ENCODE measurements at places on chromosomes 4 and X.
A peak's percentile ranks its signal among the peaks of the same experiment; 100 is the strongest.

- no peak for DNase-seq
These were observed 423.0 kb upstream of the CNKSR2 start for GRCh38 chrX:20951016-20951810.

DNA sequence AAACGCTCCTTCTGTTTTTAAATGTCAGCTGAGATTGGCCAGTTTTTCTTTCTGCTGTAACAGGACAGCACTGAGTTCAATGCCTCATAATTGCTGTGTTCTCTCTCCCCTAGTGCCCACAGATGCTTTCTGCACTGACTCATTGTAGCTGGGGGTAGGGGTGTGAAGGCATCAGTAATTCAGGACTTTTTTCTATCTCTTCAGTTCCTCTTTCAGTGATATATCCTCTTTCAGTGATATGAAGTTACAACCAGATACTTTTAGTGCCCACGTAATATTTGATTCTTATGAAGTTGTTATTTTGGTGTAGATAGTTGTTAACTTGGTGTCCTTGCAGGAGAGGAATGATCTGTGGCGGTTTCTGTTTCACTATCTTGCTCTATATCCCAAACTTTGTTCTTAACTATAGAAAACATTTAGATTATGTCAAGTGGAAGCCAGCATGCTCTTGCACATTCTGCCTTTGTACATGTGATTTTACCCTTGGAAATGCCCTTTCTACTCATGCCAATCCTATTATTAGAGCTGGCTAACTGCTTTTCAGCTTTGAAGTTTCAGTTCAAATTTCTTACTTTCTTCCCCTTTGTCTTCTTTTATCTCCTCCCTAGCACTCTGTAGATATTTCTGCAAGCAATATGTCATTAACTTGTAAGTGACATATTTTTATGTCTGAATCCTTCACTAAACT lies 1258.4 kb downstream of the FAM133A start:
- no peak for DNase-seq

DNA sequence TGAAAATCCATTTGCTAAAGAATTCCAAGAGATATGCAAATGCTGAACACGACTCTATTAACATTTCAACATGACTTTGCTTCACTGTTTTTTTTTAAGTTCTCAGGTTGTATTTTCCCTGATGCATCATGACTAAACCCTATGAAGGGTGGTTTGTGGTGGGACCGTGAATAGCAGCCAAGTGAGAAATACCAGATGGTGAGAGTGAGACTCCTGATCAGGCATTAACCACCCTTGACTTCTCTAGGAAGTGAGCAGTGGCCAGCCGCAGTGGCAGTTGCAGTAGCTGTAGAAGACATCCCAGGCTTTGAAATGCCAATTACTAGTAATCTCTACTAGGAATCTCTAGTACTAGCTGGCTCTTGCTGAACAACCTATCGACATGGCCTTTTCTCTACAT lies 383.4 kb downstream of the FAM133A start:
- DNase-seq, result no peak

GRCh38 chrX:134469486-134469885 lies 9.5 kb downstream of the HPRT1 start:
- no peak for DNase-seq

GRCh38 chr4:134807231-134807745 lies 605.7 kb upstream of the PABPC4L start:
- DNase-seq, result no peak

GRCh38 chrX:144896323-144896722 lies 351.0 kb upstream of the SPANXN1 start:
- DNase-seq, result no peak

GRCh38 chr4:114057746-114058145 lies 78.3 kb upstream of the ARSJ start:
- DNase-seq, result peak; percentile 82

DNA sequence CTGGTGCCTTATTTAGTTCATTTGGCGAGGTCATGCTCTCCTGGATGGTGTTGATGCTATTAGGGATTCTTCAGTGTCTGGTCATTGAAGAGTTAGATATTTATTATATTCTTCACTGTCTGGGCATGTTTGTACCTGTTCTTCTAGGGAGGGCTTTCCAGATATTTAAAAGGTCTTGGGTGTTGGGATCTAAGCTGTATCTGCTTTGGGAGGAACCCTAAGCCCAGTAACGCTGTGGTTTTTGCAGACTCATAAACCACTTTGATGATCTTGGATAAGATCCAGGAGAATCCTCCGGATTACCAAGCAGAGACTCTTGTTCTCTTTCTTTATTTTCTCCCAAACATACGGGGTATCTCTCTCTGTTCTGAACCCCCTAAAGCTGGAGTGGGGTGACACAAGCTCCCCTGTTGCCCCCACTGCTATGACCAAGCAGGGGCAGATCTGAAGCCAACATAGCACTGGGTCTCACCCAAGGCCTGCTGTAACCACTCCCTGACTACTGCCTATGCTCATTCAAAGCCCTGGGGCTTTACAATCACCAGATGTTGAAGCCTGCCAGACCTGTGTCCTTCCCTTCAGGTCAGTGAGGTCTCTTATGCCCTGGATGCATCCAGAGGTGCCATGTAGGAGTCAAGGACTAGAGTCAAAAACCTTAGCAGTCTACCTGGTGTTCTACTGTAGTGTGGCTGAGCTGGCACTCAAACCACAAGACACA lies 187.6 kb downstream of the GUCY2F start:
- no peak for DNase-seq

- DNase-seq, result no peak
These were observed 90.7 kb downstream of the RTL9 start for GRCh38 chrX:110449312-110449711.

DNA sequence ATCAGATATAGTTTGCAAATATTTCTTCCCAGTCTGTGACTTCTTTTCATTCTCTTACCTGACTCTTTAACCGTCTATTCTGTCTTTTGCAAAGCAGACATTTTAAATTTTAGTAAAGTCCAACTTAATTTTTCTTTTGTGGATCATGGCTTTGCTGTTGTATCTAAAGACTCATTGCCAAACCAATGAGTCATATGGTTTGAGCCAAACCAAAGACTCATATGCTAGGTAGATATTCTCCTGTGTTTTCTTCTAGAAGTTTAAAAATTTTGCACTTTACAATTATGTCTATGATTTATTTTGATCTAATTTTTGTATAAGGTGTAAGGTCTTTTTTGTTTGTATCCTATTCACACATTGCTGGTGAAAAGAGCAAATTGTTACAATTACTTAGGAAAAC lies 446.8 kb downstream of the ANKRD50 start:
- no peak for DNase-seq

GRCh38 chr4:158346576-158346975 lies 136.3 kb downstream of the TMEM144 start:
- DNase-seq, result no peak

- no peak for DNase-seq
These were observed 114.0 kb downstream of the STOX2 start for GRCh38 chr4:184019076-184019475.

DNA sequence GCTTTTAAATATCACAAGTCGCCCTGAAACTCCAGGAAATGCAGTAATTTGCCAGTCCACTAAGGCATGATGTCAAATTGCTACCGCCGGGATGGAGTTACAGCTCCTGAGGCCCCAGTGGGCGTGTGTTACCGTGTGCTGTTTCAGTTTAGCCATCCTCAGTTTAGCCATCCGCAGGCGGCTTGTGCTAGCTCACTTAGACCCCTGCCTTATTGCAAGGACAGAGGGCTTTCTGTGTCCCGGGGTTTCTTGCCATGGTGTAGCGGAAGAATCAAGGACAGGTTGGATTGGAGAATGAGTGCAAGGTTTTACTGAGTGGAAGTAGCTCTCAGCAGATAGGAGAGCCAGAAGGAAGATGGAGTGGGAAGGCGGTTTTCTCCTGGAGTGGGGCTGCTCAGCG lies 33.8 kb upstream of the LRBA start:
- DNase-seq, result no peak

- no peak for DNase-seq
These were observed 549.5 kb upstream of the SMIM31 start for GRCh38 chr4:164204434-164204833.

- no peak for DNase-seq
These were observed 32.9 kb downstream of the HERC6 start for GRCh38 chr4:88411491-88412096.

GRCh38 chrX:9952300-9952699 lies 14.9 kb upstream of the CLDN34 start:
- DNase-seq, result peak; percentile 68

GRCh38 chrX:30283456-30284200 lies 25.6 kb downstream of the NR0B1 start:
- no peak for DNase-seq

- peak; percentile 26 for DNase-seq
These were observed 1.6 kb upstream of the LRAT start for GRCh38 chr4:154741922-154742850.

DNA sequence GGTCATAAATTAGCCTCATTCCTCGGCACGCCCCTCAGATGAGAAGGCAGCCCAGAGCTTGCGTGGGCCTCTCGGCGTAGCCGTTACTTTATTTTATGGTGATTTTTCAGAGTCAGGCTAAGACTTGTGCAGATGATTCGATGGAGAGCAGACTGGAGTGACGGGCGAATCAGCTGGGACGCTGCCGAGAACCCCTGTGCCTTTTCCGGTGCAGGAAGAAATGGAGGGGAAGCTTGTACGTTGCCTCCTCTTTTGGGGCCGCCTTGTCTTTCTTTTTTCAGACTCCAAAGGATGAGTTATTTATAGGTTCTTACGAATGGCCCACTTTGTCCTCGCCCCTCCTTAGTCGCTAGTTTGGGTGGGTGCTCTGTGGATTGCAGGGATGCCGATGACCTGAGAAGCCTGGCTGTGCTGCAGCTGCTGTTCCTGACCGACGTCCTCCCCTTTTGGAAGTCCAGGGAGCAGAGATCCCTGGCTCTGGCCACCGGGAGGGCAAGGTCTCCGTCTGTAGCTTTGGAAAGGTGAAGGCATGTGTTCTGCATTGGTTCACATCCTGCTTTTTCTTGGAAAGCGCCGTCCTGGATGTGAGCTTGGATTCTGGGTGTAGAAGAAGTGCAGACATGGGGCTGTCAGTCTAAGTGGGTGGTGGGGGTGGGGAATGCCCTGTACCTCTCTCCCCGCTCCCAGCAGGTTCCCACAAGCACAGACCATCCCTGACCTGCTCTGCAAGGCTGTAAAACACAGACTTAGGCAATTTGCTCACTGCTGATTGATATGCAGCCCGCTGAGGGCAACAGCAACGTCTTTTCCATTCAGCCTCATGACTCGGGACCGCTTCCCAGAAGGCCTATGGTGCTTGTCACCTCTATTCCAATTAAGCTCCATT lies 9.3 kb downstream of the SORCS2 start:
- no peak for DNase-seq

- DNase-seq, result no peak
These were observed 15.4 kb downstream of the ANXA3 start for GRCh38 chr4:78566834-78567499.

- DNase-seq, result no peak
These were observed 60.9 kb downstream of the SPATA18 start for GRCh38 chr4:52111995-52112394.

DNA sequence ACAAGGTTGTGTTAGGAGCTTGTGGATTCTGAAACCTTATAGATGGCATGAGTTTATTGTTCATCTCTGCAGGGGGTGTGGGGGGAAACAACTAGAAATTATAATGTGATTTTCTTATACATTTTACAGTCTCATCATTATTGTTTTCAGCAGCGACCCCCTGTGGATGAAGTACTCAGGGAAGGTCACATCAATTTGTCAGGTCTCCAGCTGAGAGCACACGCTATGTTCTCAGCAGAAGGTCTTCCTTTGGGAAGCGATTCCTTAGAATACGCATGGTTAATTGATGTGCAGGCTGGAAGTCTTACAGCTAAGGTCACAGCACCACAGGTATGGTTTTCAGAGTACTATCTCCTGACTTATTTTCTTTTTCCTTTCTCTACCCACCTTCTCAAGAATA lies 72.2 kb downstream of the BLTP1 start:
- DNase-seq, result no peak

DNA sequence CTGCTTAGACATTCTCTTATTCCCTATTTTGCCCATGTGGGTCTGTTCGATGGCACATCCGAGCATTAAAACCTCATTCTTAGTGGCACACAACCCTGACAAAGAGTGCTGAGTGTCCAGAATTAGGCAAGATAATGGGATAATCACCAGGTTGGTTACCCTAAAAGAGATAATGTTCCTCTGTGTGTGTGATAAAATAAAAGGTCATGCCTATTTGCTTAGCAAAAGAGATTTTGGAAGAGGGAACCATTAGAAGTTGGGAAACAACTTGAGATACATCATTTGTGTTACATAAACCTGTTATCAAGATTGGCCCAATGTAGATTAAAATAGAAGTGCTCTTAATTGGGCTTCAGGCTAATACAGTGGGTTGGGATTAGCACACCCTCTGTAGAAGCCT lies 182.7 kb downstream of the NWD2 start:
- DNase-seq, result no peak

DNA sequence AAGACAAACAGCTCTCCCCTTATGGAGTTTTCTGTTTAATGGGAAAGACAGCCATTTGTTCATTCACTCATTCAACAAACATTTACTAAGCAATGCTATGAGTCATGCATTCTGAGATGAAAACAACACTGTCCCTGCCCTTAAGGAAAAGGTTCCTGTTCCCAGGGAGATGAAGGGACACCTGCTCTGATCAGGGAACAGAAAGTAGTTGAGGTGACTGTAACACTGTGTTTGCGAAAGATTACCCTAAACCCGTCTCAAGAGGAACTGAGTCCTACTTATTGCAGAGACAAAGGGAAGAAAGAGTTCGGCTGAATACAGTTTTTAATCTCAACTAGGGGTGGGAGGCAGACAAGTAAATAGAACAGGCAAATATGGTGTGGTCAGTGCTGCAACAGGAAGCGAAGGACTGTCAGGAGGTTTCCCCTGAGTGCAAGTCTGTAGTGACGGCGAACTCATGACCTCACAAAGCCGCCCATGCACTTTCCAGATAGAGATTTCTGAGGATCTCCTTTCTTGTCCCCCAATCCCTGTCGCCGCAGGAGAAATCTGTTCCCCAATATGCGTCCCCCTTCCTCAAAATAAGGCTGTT lies 712 bp downstream of the STX18 start:
- DNase-seq, result peak; percentile 70

DNA sequence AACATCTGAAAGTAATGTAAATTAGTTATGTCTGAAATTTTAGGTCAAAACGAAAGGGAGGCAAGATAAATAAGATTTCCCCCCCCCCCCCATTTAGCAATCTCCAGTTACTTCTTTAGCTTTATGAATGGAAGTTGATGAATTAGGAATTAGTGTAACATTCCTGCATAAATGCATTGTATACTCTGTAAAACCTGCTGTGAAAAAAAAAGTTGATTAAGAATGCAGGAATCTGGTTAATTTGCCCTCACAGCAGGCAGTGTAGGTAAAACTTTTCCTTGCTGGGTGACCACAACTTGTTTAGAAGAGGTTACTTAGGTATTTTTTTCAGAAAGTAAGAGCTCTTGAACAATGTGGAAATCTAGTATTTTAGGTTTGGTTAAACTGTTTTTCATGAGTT lies 15.3 kb downstream of the LARP7 start:
- no peak for DNase-seq

GRCh38 chr4:18930487-18930886 lies 908.9 kb upstream of the LCORL start:
- DNase-seq, result no peak

- DNase-seq, result peak; percentile 4
These were observed 767.3 kb upstream of the TENM3 start for GRCh38 chr4:181475781-181476507.

GRCh38 chrX:11040405-11040804 lies 70.7 kb upstream of the HCCS start:
- no peak for DNase-seq

- no peak for DNase-seq
These were observed 531 bp upstream of the MANBA start for GRCh38 chr4:102761296-102761701.

- DNase-seq, result no peak
These were observed 220.7 kb downstream of the HS6ST2 start for GRCh38 chrX:132737743-132738142.
